ENCODE measurements at places on chromosomes 2 and 18.

DNA sequence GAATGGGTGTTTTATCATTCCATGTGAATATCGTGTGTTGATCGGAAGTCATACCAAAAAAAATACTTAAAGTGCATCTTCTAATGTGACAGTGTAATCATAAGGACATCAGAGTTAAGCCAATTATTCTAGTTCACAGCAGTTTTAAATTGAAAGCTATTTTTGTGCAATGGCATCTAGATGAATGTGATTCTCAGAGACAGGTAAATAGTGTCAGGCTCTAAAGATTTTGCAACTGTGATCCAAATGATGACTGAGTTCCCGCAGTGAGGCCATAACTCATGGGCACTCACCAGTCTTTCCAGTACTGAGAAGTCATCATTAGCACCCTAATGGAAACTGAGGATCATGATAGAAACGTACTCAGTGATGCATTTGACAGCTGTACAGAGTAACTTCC lies 542.6 kb downstream of the PARD3B start:
- DNase-seq: no peak

DNA sequence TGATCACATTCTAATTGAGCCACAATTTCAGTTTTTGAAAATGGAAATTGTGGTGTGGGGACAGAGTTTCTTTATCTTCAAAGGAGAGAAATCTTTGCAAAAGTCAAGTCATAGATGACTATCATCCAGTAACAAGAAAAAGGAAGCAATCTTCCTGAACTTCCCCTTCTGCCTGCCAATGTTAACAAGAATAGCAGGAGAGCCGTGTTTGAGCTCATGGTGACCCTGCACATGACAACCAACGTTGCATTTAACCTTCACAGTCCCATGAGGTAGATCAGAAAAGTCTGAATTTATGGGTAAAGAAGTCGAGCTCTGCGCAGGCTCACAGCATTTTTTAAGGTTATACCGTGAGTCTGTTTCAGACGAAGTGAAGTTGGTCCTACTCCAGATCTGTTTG lies 454.9 kb downstream of the LPIN1 start:
- no peak for DNase-seq

DNA sequence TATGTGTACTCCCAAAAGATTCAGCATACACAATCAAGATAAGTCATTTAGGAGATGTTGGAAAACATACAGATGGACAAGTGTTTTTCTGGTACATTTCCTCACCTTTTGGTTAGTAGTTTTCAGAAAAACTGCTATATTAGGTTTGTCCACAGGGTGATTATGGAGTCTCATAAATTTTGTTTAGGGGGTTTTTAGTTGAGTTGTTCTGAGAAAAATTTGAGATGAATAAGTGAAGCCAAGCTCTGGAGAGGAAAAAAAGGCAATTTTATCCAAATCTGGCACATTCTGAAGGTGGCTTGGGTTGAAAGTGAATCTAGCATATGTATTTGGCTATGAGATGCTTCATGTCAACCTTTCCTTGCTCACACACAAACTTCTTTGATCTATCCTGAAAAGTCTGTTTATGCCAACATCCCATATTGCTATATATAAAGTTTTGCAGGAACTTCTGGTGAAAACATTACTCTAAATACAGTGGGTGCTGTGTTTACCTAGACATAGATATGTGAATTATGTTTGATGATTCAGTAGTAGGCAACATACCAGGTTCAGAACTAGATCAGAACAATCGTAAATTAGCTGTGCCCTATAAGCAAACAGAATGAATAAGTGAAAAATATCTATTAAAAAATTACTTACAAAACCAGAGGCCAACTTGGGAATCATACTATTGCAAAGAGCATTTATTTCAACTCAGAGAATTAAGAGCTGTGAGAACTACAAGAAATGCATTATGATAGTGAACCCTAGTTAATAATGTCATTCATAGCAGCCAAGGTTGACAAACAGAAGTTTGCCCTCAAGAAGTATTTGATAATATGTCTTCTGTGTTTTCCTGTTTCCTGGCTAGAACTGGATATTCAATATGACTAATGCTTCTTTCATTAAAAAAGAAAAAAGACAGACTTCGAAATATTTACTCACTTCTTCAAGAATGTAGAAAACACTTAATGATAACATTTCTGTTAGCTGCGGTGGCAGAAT lies 552.0 kb downstream of the IRS1 start:
- no peak for DNase-seq

DNA sequence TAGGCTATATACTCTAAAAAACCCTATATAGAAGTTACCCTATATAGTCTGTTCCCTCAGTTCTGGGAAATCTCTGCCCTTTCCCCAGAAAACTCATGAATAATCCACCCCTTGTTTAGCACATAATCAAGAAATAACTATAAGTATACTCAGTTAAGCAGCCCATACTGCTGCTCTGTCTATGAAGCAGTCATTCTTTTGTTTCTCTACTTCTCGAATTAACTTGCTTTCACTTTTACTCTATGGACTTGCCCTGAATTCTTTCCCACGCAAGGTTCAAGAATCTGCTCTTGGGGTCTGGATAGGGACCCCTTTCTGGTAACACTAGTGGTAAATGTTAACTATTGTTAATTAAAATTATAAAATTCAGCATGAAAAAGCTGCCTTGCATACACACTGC lies 17.4 kb upstream of the AP1S3 start:
- no peak for DNase-seq

- no peak for DNase-seq
These were observed 8.6 kb downstream of the ITGA4 start for GRCh38 chr2:181465676-181466375.

- no peak for DNase-seq
These were observed 139.0 kb downstream of the ZFP36L2 start for GRCh38 chr2:43087413-43087812.

DNA sequence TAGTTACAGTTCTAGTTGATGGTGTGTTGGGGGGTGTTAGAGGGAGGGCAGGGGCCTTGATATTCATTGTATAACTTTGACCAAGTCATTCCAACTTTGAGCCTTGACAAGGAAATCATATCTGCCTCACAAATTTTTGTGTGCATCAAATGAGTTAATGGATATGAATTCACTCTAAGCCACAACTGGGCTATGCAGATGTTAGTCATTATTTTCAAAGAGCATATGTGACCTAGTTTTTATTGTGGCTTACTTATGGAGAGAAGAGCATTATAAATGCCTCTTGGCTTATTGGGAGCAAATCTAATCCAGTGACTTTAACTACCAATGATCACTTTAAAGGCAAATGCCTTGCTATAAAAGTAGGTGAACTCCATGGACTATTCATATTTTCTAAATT lies 250.2 kb downstream of the LPIN1 start:
- no peak for DNase-seq

- DNase-seq: no peak
These were observed 986.3 kb upstream of the CELF4 start for GRCh38 chr18:38551881-38552280.

GRCh38 chr2:212223696-212224095 lies 314.9 kb downstream of the ERBB4 start:
- DNase-seq: no peak

DNA sequence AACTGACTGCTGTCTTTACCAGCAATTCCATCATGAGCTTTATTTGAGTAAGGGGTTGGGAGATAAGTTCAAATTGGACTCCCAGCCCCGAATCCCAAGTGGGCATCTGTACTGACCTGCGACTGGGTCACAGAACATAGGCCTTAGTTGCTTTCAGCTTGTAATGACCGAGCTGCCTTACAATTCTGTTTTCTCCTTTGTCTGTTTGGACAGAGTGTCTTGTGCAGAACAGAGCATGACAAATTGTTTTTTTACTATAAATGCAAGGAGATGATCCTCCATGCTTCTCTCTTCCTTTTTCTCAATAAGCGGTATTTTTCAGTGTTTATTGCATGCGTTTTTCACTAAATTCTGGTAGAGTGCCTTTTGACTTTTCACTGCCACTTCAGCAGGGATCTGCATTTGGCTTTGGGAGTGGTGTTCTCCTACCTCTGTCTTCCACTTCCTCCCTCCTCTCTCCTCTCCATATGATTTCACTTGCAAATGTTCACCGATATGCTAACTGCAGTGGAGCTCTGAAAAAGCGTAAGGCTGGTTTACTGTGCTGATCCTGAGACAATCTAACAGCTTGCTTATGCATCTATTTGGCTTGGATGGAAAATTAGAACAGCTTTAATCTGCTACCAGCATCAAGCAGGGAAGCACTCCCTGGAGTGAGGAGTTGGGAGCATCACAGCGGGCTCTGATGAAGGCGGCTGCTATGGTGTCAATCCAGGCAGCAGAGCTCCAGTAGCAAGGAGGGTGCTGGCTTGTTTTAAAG lies 158.8 kb upstream of the SMIM21 start:
- DNase-seq: no peak

DNA sequence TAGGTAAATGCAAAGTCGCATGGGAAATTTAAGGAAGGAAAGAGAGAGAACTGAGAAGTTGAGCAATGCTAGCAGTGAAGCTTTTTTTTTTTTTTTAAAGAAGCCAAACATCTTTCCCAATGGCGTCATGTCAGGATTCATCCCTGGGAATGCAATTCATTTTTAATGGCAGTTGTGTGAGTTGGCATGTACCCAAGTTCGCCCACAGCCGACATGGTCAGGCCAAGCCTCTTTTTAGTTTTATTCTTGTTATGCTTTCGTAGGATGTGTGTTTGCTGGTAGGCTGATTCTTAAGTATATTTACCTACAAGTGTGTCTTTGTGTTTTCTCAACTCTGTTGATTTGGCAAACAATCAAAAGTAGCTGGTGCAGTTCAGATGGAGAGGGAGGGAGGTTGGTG lies 127.6 kb upstream of the ITGA6 start:
- no peak for DNase-seq

- DNase-seq: no peak
These were observed 9.0 kb downstream of the CNOT9 start for GRCh38 chr2:218577482-218578220.

DNA sequence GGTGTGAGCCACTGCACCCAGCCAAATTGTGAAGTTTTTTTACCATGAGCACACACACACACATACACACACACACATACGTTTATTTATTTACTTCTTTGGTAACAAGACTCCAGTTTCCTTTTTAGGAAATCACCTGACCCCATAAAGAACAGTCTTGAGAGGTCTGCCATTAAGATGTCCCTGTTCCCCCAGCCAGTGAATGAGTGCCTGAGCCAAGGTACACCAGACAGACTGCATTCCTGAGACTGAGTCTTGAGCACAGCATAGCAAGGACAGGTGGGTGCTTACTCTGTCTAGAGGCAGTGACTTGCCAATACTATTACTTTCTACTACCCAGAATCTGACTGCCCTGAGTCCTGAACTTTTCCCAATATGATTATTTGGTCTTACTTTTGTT lies 167.2 kb upstream of the SATB2 start:
- no peak for DNase-seq
